ENCODE measurements at places on chromosomes 6 and 20.

GRCh38 chr6:19083801-19084200, 696.7 kb downstream of the RNF144B start:
- DNase-seq = no peak

DNA sequence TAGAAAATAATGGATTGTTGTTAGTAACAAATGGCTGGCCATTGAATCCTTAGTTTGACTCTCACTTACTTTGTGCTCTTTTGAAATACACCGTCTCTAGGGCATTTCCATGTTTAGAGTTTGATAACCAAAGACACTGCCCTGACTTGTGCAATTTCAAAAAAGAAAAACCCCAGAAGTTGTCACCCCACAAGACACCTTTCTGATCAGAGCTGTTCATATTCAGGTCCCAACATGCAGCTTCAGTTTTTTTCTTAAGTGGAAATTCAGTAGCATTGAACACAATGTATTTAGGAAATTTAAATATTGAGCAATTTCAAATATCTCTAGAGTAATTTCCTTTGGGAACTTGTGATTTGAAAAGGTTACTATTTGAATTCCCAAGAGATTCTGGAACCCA, 19.4 kb downstream of the CRYBG1 start:
- DNase-seq = no peak

GRCh38 chr20:25316506-25317190, 68.8 kb downstream of the PYGB start:
- DNase-seq = no peak

GRCh38 chr20:22836211-22836610, 198.9 kb upstream of the SSTR4 start:
- no peak for DNase-seq

GRCh38 chr20:11845340-11845739, 72.4 kb upstream of the BTBD3 start:
- no peak for DNase-seq

DNA sequence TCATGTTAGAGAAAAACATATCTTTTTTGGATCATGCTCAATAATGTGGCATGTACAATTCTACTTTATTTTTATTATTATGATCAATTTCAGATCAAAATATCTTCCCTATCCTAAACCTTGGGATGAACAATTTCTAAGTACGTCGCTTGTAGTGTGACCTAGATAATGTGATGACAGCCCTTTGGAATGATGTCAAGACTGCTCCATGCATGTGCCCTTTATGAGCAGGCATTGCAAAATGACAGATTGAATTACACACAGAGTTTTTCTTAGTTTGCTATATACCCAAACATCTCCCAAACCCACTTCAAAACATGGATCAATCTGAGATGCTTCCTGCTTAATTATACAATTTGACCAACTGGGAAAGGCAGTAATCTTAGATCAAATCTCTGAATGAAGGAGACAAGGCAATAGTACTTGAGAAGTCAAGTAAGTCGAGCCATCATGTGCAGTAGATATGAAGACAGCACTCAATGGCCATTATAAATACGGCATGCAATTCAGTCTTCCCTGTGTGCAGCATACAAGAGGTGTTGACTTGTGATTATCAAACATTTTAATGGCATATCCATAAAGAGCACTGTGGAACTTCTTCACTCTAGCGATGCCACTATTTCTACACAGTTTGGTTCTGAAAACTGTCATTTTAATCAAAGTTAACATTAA, 294.8 kb downstream of the RNF144B start:
- no peak for DNase-seq

DNA sequence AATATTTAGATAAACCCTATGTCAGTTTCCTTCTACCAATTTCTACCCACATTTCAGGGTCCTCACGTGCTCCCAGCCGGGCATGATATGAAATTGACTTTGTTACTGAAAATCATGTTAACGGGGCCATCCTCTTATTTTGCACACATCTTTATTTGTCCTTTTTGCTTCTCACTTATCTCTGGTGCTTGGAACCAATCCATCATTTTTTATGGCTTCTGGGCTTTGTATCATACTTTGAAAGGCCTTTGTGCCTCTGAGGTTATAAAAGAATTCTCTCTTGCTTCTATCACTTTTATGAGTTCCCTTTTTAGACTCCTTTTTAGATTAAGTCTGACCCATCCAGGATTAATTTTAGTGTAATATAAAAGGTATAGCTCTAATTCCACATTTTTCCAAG, 117.1 kb upstream of the PRND start:
- DNase-seq = no peak

GRCh38 chr20:17643531-17644188, 38.4 kb downstream of the RRBP1 start:
- DNase-seq = no peak

GRCh38 chr6:149437212-149437611, 37.1 kb downstream of the SUMO4 start:
- no peak for DNase-seq

DNA sequence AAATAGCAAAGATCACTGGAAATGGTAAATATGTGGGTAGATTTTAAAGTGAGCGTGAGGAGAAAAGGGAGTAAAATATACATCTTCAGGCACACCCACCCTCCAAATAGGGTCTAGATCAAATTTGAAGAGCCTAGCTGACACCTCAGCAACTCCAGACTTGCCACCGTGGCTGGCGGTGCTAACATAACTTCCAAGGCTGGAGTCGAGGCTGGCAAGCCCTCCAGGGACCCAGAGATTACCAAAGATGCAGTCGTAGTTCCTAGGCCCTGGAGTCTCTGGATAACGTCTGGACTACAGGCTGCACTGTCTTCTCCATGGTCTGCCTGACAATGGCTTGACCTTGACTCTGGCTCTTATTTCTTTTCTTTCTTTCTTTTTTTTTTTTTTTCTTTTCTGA, 22.5 kb downstream of the TUBB2B start:
- DNase-seq = no peak

DNA sequence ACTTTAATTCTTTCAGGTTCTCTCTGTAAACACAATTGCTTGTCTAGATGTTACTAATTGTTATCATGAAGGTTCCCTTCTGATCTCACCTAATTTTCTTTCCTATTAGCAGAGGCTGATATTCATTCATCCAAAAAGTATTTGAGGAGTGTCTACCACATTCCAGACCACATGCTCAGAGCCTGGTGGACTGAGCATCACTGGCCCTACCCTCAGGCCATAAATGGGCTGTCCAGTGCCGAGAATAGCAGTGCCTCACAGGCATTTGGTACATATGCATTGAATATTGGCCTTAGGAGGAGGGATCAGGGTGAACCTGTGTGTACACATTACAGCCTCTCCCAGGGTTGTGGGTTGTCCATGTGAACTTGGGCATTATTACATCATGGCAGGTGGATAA, 40.4 kb upstream of the PRELID3B start:
- DNase-seq = no peak

DNA sequence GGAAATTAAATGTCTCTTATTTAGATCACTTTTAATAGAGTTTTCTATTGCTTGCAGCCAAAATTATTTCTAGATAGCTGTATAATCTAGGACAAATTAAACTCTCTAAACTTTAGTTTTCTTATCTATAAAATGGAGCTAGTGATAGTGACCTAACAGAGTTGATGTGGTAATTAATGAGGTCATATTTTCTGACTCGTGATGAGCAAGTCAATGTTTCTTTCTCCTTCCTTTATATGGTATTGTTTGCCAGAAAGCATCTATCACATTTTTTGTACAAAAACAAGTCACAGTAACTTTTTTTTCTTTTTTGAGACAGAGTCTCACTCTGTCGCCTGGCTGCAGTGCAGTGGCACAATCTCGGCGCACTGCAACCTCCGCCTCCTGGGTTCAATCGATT, 267.7 kb downstream of the FARS2 start:
- DNase-seq = no peak

- DNase-seq = peak; percentile 41
Measured at GRCh38 chr6:23659125-23659524, 466.9 kb upstream of the NRSN1 start.

GRCh38 chr6:97133067-97133466, 149.9 kb downstream of the MMS22L start:
- peak; percentile 31 for DNase-seq

- no peak for DNase-seq
Measured at GRCh38 chr6:5205877-5206850, 54.6 kb downstream of the LYRM4 start.

DNA sequence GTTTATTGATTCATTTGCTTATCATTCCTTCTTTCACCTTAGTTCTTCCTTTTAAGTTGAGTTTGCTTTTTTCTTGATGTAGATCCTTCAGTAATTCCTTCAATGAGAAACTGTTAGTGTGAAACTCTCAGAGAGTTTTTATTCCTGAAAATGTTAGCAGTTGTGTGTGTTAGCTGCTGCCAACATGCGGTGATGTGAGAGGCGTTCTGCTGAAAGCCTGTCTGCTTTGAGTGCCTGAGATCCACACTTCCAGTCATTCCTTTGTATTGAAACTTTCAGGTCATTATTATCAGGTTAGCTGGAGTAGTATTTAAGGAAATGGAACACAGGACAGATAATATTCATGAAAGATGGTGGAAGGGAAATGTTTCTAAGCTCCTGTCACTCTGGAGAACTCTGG, 70.0 kb upstream of the SUPT3H start:
- no peak for DNase-seq

GRCh38 chr6:146803601-146804000, 204.8 kb downstream of the ADGB start:
- DNase-seq = no peak

GRCh38 chr6:28000351-28001045, 43.5 kb downstream of the OR2B6 start:
- no peak for DNase-seq

DNA sequence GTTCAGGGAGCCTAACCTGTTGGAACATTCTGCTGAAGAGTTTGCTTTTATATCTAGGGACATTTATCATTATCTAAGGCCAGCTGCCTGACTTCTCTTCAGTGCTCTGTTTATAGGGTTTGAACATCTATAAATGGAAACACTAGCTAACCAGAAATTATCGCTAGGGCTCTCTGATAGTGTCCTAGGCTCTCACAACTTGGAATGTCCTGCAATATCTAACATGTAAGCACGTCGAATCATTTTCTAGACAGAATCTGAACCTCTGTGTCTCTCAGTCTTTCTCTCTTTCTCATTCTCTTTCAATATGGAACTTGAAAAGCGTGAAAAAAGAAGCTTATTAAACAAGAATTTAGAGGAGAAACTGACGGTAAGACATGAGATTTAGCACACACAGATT, 92.5 kb upstream of the MLIP start:
- no peak for DNase-seq

DNA sequence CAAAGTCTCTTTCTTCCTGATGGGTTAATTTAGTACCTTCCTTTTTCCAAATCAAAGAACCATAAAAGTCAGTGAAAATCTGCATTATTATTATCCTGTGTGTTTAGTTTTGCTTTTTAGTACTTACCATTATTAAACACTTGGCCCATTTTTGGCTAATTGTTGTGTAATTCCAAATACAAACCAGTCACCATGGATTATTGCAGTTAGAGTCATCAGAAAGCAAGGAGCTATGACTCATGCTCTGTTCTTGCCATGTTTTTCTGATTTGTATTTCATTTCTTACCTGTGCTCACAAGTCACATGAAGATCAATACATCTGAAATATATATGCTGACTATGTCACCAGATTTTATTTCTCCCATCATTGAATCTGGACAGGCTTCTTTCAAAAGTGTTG, 31.3 kb downstream of the SLC22A3 start:
- DNase-seq = no peak

DNA sequence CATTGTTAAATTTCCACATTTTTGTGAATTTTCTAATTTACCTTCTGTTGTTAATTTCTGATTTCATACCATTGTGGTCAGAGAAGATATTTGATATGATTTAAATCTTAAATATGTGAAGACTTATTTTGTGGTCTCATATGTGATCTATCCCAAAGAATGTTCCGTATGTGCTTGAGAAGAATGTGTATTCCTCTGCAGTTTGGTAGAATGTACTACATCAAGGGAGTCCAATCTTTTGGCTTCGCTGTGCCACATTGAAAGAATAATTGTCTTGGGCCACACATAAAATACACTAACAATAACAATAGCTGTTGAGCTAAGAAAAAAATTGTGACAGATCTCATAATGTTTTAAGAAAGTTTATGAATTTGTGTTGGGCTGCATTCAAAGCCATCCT, 176.2 kb upstream of the PRND start:
- DNase-seq = no peak

- DNase-seq = peak; percentile 62
Measured at GRCh38 chr6:20952699-20953474, 418.6 kb downstream of the CDKAL1 start.

DNA sequence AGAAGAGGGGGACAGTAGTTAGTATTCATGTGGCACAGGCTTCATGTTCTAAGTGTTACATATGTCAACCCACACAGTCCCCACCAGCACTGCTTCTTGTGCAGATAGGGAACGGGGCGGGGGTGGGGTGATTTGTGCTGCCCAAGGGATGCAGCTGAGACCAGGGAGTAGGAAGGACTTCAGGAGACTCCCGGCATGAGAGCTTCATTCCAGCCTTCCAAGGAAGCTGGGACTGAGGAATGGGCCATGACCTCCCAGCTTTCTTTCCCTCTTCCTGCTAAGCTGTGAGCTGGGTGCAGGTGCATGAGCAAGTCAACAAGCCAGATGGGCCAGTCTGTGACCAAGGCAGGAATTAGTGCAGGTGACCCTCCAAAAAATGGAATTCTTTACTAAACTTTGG, 9.2 kb downstream of the BEND3 start:
- no peak for DNase-seq

GRCh38 chr20:5548902-5549599, 201.2 kb upstream of the SHLD1 start:
- DNase-seq = no peak

DNA sequence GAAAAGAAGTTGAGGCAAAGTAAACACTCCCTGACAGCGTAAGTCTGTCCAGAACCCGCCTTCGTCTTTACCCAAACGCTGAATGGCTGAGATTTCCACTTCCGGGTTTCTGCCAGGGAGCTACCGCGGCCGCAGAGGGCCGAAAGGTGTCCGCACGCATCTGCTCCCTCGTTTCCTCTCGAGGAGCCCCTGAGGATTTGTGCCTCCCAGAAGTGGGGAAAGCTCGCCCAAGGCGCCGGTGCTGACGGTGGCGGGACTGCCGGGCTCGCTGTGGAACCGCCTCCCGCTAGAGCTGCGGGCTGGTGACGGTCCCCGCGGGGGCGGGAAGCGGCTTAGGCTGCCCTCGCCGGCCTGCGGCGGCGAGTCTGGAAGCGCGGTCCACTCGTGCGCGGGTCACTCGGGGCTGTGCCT, 1760.2 kb upstream of the DEFB115 start:
- peak; percentile 35 for DNase-seq

DNA sequence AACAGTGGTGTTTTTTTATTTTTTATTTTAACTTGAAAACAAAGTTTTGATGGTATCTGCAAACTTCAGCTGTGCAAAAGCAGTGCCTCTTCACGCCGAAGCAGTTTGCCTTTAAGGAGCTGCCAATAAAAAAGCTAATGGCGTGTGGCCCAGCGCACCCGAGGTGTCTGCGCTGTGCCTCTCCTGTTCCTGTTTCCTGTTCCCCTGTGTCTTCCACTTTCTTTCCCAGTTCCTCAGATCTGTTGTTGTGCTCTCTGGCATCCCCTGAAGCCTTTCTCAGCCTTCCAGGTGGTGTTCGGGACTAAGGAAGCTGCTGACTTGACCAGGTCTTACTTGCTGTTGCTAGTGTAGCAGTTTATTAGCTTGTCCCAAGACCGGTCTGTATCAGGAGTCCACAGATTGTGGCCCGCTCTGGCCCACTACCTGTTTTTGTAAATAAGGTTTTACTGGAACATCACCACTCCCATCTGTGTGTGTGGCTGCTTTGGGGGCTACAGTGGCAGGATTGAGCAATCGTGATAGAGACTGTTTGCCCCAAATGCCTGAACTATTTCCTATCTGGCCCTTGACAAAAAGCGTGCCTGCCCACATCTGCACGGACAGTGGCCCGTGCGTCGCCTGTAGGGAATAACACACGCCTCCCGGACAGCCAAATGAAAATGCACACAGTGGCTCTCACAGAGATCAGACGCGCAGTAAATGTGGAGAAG, 178.3 kb downstream of the TMEM242 start:
- DNase-seq = no peak

All from NCI-H1105 (cell line).